ENCODE measurements at places on chromosomes 6 and 20.

DNA sequence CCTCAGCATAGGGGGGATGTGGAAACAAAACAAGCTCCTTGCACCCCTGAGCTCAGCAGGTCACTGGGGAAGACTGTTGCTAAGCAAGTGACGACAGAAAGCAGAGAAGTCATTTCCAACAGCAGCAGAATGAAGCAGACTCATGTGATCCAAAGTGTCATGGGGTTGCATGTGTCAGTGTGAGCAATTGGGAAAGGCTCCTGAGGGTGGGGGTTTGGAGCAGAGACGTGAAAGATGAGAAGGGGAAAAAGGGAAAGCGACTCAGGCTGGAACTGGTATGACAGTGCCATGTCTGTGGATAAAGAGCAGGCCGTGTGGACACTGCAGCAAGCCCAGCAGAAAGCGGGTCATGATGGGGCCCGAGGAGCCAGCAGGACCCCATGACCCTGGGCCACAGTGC lies 363.9 kb downstream of the PREX1 start:
- DNase-seq: no peak

GRCh38 chr6:126721581-126722160 lies 381.8 kb downstream of the CENPW start:
- no peak for DNase-seq

- DNase-seq: no peak
Observed at GRCh38 chr20:17530716-17531664, at the start of gene BFSP1. BFSP1 (minus strand) TSS chr20:17531379; CDS start chr20:17531329, 50 bp downstream.

DNA sequence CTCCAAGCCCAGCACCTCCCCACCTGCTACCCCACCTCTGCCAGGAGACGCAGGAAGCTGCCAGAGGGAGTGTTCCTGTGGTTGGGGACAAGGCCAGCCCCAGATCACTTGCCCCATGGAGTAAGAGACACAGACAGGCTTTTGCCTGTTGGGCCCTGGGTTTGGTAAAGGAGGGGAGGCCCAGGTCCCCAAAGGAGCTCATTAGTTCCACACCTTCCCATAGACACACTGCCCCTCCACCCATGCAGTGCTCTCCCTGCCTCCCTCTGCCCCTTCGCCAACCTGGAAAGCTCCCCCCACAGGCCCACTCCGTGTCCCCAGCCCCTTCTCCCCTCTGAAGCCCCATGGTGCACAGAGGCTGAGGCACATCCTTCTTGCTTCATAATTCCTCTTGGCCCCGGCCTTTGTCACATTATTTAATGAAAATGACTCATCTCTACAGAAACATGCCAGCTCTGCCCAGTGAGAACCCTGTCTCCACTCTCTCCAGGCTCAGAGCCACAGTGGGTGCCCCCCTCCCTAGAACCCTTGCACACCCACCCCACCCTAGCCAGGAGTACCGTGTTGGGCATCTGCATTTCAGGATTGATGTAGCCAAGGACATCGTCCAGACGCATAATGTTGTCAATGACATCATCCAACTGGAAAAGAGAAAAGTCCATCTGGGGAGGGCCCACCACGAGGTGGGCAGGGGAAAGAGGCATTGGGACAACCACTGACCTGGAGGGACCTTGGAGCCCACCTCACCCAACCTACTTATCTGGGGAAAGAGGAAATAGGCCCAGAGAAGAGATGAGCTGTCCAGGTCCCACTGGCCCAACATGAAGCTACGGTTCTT lies 46.0 kb downstream of the TFEB start:
- no peak for DNase-seq

- DNase-seq: no peak
Observed at GRCh38 chr6:72418495-72418894, 203.4 kb upstream of the KCNQ5 start.

- no peak for DNase-seq
Observed at GRCh38 chr20:20370094-20370575, 2.2 kb downstream of the INSM1 start.

GRCh38 chr6:2259002-2259494 lies 13.6 kb upstream of the GMDS start:
- no peak for DNase-seq

DNA sequence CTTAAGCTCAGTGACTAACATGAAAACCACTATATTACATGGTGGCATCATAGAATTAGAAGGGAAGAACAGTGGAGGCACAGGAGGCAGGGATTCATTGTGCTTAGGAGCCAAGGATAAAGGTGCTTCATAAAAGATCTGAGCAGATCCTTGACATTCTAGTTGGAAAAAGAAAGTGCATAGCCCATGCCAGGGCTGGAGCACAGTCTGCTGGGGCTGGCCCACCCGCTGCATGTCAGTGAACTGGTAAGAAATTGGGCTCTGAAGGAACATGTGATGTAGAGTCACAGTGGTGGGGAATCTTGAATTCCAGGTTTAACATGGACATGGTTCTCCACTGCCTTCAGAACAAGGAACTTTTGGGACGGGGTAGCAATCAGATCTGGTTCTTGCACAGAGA lies 20.4 kb downstream of the MYLIP start:
- DNase-seq: no peak

DNA sequence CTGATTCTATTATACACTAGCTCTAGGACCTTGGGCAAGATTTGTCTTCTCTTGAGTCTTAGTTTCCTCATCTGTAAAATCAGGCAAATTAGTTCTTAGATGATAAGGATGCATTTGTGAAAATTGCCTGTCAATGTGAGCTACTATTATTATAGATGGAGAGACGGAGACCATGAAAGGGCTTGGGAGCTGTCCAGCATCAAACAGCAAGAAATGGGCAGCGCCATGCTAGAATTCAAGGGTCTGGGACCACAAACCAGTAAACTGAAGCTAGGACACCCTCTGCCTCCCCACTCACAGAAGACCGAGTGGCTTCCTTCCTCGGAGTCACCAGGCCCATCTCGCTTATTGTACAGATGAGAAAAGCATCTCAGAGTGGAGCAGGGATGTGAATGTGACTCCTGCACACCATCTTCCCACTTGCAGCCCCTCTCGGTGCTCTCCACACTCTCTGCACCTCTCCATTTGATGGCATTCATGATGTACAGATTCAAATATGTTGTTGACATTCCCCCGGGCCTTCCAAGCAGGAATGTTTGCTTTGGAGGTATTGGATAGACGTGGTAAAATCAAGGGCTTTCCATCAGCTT lies 24.1 kb upstream of the BPIFA3 start:
- DNase-seq: no peak

- no peak for DNase-seq
Observed at GRCh38 chr6:5624256-5624655, 362.9 kb downstream of the FARS2 start.

- no peak for DNase-seq
Observed at GRCh38 chr6:122789182-122790027, at the start of gene SMPDL3A. SMPDL3A (plus strand) TSS chr6:122789258; CDS start chr6:122789347, 89 bp downstream.

- DNase-seq: no peak
Observed at GRCh38 chr6:39062014-39062740, 13.6 kb downstream of the GLP1R start.

GRCh38 chr6:13423252-13423651 lies 64.1 kb downstream of the GFOD1 start:
- no peak for DNase-seq
